ENCODE measurements at places on chromosomes 11 and 22.

DNA sequence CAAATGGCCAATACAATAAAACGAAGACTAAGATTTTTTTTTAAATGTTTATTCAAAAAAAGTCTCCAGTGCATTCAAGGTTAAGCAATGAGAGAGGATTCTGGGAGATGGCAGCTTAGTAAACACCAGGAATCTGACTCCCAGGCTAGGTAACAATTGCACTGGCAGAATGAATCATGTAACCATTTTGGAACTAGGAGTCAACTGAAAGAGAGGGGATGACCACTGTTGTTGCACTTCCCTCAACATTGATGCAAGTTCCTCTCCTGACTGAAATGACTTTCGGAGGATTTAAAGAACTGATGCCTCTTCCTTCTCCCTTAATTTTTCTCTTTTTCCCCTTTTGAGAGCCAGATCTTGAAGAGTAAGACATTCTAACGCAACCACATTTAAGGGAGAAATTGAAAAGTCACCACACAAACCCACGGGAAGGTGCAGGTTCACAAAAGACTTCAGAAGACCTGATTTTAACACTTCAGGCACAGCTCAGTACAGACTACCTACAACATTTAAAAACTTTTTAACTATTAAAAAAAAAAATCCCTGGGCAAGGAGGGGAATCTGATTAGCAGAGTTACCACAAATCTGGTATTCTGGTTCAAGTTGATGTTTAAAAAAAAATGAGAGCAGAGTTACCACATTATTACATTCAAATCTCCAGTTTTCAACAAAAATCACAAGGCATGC lies 56.8 kb downstream of the FCHSD2 start:
- no peak for DNase-seq

- no peak for DNase-seq
Measured at GRCh38 chr11:123061403-123062157, at the start of gene HSPA8. TSS of gene HSPA8 (minus strand) at chr11:123062136. CDS start at chr11:123061324, 812 bp downstream.

DNA sequence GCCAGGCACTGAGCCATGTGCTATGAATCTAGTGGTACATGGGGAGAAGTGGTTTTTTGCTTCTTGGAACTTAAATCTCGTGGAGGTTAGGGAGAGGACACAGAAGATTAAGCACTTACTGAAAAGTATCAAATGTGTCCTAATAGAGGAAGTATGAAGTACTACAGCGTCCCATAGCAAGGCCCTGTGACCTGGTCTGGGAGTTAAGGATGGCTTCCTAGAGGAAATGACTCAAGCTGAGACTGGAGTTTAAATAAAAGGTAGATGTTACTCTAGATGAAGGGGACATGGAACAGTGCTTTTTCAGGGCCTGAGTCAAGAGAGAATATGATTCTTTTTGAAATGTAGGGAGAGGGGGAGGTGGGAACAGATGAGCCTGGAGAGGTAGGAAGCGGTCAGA lies 202.9 kb downstream of the GRIK4 start:
- DNase-seq: no peak

- DNase-seq: no peak
Measured at GRCh38 chr11:131350872-131351271, 19.5 kb upstream of the NTM start.

DNA sequence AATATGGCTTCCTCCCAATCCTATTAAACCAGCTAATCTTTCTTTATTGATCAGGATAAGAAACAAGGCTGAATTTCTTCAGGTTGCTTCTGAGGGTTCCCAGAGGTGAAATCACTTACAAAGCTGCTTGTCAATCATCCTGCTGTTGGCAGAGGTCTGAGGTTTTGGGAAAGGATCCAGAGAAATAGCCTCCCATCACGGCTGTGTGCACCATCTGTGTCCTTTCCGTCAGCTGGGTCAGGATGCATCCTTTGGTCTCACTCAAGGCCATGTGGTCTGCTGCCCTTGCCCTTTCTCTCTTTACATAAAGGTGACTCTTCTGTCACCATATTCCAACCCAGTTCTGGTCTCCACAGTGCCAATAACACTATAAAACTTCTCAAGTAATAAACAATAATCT lies 113.4 kb upstream of the TEAD1 start:
- DNase-seq: no peak

DNA sequence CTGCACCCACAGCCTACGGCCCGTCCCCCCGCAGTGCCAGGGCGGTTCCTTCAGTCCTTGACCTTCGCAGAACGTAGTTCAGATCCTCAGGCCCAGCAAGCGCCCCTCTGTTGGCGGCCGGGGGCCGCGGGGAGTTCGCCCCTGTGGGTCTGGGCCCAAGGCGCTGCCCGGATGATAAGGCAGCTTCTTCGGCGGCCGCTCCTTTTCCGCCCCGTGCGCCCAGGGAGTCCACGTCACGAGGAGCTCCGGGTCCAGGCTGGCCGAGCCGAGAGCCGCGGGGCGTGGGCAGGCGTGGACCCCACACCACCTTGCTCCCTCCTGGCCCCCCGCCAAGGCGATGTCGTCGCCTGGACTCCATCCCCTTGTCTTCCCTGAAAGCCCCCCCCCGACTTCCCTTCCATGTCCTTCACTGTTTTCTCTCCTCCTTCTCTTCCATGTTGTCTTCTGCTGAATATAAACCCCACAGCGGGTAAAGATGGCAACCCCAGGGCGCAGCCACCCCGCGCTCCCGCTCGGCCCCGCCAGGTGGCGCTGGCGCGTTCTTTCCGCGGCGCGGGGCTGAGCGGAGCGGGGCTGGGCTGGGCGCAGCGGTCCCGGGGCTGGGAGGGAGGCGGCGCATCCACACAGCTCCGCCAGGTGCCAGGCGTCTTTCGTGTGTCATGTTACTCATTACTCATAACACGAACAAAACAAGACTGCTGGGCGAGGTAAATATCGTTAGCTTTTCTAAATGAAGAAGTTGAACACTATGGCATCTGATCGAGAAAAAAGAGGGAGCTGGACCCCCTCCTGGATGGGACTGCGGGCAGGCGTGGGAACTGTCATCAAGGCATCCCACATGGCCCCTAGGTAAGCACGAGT lies 321.0 kb downstream of the NTM start:
- DNase-seq: no peak

DNA sequence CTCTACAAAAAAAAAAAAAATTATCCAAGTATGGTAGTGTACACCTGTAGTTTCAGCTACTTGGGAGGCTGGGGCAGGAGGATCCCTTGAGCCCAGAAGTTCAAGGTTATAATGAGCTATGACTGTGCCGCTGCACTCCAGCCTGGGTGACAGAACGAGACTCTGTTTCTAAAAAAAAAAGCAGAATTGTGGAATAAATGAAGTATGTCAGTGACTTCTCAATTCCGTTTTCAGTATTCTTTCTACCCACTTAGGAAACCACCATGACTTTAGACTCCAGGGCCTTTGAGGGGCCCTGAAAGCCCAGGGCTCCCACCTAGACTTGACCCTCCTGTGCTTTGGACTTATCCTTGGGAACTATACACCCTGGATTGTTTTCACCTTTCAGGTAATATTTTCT lies 6.5 kb upstream of the NUP160 start:
- DNase-seq: no peak

DNA sequence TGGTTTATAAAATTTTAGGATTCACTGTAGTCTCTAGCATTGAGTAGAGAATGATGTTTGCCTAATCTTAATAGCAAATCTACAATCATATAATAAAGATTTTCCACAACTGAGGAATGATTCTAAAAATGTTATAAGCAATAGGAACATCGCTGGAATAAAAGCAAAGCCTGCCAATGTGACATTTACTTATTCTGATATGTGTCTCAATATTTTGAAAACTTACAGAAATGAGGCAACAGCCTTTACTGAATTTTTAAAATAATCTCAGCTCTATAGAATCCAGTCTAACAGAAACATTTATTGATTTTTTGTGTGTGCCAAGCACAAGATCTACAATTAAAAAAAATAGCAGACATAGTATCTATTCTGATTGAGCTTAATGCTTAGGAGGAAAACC lies 303.7 kb upstream of the CCDC179 start:
- DNase-seq: no peak

GRCh38 chr22:49850959-49851802 lies 2.5 kb upstream of the ZBED4 start:
- no peak for DNase-seq

DNA sequence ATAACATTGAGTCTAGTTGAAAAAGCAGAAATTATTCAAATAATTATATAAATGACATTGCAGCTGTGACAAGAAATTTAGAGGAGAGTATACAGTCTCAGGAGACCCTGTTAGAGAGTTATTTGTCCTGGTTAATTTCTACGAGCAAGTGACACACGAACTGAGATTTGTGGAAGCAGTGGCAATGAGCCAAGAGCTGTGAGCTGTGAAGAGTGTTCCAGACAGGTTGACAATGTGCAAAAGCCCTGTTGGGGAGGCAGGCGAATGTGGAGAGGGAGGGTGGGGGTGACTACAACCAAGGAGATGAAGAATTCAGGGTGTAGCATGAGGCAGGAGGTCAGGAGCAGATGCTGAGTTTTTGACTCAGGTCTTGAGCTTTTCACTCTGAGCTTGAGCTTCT lies 620.2 kb upstream of the TENM4 start:
- no peak for DNase-seq

- DNase-seq: no peak
Measured at GRCh38 chr22:48057116-48057835, 1294.8 kb downstream of the TBC1D22A start.

DNA sequence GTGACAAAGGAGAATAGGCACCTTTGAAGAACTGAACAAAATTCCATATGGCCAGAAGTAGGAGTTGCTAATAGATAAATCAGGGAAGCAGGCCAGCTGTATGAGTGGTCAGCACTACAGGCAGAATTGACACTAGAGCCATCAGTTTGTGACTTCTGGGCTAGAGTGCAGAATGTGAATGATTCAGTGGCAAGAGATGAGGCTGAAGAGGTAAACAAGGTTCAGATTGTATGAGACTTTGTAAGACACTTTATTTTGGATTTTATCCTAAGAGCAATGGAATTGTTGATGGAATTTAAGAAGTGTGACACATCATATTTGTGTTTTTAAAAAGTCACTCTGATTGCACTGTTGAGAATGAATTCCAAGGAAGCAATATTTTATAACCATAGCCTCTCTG lies 12.9 kb downstream of the BIRC3 start:
- no peak for DNase-seq

DNA sequence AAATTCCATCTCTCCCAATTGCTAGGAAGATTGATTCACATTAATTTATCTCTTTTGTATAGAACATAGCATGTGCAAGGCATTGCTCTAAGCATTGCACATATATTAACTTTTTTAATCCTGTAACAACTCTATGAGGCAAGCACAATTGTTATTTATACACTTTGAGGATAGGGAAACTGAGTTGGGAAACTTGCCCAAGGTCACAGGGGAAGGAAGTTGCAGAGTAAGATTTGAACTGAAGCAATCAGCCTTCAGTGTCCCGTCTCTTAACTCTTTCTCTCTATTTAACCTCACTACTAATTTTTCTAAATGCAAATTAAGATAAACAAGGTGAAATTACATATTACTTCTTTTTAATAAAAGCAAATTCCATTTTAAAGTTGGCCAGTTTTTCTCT lies 22.2 kb downstream of the OR56B4 start:
- DNase-seq: no peak

DNA sequence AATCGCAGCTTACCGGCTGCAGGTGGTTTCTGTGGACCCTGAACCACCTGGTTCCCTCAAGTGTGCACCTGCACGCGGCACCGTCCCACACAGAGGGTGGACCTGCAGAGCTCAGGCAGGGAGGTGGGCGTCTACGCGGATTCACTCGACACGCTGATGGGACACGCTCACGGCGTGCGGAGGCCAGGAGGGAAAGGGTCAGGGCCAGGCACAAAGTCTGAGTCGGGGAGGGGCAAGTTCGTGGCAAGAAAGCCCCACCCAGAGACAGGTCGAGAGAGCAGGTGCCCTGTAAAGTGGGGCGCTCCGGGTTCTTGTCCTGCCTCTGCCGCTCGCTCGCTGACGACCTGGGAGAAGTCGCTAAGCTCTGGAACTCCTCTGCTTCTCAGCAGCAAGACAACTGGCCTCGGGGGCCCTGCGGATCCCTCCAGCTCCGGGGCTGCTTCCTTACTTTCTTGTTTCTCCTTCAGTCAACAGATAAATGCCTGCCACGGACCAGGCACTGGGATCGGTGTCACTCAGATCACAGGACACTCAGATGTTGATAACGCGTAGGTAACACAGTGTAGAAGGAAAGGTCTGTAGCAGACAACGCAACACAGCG lies 72.4 kb upstream of the NUP50 start:
- no peak for DNase-seq

DNA sequence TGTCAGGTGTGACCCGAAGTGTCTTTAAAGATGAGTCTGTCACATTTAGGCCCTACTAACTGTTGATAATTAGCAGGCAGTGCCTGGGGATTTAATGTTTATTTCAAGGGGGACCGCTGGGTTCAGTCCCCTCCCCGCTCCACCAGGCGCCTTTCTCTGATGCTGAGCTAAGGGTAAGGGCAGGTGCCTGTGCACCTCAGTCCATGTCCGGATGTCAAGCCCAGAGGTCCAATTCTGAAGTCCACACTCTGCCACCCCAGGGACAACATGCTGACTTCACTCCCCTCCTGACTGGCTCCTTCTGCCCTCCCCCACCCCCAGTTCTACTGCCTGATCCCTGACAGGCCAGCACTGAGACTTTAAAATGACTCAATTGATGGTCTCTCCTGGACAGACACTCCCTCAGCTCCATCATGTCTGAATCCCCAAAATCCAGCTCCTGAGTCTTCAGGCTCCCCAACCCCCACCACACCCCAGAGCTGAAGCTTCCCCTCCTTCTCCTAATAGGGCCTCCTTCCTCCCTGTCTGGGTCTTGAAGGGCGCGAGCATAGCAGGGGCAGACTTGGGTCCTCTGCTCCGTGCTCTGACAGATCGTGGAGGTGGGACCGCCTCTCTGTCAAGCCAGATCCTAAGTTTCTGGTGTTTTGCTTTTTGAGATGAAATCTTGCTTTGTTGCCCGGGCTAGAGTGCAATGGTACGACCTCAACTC lies 49.8 kb upstream of the ANO1 start:
- DNase-seq: no peak

GRCh38 chr11:105100981-105101630 lies 38.5 kb downstream of the CARD18 start:
- no peak for DNase-seq

GRCh38 chr11:20854215-20854955 lies 185.0 kb downstream of the NELL1 start:
- no peak for DNase-seq

DNA sequence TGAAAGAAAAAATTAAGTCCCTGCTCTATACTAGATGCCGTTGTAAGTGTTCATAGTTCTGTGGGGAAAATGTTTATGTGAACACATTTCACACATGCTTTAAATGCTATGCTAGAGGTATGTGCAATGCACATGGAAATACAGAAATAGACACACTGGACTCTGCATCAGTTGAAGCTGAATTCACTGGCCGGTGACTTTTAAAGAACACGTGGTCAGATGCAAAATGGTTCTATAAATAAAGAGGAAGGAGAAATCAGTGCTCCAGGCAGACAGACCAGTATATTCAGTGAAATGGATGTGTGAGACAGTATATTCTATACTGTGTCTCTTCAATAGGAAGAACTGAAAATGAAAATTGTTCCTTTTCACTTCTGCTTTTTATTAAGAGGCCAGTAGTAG lies 29.9 kb downstream of the TRPC6 start:
- DNase-seq: no peak

DNA sequence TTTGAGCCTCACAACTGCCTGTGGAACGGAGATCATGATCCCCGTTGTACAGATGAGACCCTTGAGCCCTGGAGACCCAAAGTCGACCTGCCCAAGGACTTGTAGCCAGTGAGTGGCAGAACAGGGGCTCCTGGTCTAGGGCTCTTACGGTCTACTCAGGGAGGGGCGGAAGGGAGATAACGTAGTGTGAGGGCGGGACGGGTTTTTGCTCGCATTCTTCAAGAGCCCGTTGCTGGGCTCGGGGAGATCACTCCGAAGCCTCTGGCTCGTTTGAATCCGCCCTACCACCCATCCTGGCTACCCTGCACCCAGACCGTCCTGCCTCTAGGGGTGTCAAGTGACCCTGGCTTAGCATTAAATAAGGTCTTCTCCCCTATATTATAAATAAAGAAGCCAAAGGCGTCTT lies 639 bp downstream of the CRY2 start:
- no peak for DNase-seq

All from NCI-H1436 treated with DMSO at 0.1 percent for 48 hours (cell line).